Stomach (tissue), 19 donors: ENCODE measurements at places on chromosomes 4 and X. TPM values are rescaled to one million over a fixed set of nuclear protein-coding genes. Genes with fewer than 3 reads are reported as not detected.

The MAGEA4 gene
- not detected for total RNA-seq

The HSFX1 gene
- total RNA-seq, result not detected

The AREG gene
- 17.1 TPM for total RNA-seq

The SPANXN3 gene
- not detected for total RNA-seq

The IDS gene
- 75.3 TPM for total RNA-seq

The P2RY4 gene
- total RNA-seq, result not detected

The MFAP3L gene
- total RNA-seq, result not detected

The ARHGAP36 gene
- not detected for total RNA-seq

The CT55 gene
- not detected for total RNA-seq
